ENCODE measurements at places on chromosomes 4 and X.

GRCh38 chr4:186146458-186146857 lies 42.0 kb downstream of the FAM149A start:
- no peak for DNase-seq

- DNase-seq, result no peak
Observed at GRCh38 chr4:8252301-8253173, 17.0 kb upstream of the HTRA3 start.

- DNase-seq, result no peak
Observed at GRCh38 chr4:122633211-122633610, 12.3 kb upstream of the IL21 start.

DNA sequence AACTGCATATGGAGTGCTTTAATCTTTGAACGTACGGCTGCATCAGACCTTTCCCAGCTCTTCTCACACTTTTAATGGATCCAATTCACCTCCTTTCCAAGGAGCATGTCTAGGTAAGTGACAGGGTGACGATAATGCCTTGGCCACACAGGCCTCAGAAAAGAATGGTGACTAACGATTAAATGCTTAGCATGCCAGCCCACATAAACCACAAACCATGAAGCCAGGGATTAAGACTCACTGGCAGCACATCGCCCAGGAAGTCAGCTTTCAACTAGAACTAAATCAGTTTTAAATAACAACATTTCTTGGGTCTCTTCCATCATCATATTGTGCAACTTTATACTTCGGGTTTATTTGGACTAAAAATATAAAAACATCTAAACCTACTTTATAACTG lies 28.7 kb downstream of the INPP4B start:
- DNase-seq, result peak; percentile 75

DNA sequence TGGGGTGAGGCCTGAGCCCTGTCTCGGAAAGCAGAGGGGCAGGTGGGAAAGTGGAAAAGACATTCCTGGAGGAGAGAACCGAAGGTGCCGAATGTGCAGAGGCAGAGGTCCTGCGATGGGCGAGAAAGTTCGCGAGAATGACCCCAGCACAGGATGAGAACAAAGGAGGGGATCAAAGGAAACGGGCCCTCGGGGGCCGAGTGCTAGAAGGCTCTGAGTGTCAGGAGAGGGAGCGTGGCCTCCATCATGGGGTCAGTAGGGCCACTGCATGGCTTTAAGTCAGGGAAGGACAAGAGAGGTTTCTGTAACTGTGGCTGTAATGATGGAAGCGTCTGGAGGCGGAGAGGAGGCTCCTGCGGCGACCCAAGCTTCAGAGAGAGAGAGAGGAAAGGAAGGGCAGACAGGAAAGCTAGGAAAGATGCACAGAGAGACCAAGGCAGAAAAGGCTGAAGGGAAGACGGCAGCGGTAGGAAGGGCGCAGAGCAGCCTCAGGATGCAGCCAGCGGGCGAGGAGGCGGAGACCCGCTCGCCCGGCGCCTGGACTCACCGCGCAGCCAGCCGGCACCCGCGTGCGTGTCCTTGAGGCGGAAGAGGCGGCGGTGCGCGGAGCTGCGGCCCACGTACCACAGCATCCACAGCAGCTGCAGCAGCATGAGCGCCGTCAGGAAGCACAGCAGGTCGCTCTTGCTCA lies 669 bp downstream of the OTOP1 start:
- no peak for DNase-seq

- DNase-seq, result no peak
Observed at GRCh38 chr4:177108708-177109107, 201.0 kb upstream of the NEIL3 start.

DNA sequence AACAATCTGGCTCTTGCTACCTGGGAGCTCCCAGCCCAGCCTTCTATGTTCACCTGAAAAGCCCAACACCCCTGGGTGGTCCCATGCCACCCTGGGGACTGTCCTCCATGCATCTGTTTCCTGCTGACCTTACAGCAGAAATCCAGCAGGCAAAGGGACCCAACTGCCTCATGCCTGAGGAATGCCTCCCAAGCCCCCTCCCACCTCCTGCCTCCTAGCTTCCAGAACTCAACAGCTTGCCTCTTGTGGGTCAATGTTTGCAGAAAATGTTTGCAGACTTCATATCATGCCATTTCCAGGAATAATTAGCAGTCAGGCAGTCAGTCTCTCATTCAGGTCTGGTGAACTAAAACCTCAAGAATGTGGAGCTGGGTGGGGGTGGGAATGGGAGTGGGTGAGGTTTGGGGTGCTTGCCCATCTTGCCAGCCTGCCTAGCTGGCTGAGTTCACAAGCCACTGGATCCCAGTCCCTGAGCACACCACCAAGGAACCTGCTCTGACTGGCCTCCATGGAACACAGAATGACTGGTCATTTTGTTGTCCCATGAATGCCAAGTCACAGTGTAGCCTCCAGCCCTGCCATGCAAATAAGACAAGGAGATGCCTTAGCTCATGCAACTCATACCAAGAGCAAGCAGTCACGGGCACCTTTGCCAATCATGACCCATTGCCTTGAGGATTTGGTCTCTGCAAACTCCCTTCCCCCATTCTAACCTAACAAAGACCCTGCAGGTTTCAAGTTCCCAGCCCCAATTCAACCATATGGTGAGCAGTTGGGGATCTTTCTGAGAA lies 12.1 kb upstream of the PLAC1 start:
- no peak for DNase-seq

- peak; percentile 85 for DNase-seq
Observed at GRCh38 chr4:185587427-185588161, 52.3 kb upstream of the PDLIM3 start.

DNA sequence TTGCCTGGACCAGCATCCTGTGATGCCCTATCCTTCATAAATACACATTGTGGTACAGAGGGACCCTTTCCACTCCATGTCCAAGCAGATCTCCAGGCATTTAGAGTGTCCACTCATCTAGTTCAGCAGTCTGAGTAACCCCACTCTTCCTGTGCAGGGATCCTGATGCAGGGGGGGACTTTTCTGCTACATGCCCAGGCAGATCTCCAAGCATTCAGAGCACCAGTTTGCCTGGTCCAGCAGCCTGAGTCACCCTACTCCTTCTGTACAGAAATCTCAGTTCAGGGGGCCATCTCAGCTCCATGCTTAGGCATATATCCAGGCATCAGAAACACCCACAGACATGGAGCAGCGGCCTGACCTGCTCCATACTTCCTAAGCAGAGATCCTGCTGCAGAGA lies 1089.8 kb downstream of the FAT4 start:
- DNase-seq, result no peak

DNA sequence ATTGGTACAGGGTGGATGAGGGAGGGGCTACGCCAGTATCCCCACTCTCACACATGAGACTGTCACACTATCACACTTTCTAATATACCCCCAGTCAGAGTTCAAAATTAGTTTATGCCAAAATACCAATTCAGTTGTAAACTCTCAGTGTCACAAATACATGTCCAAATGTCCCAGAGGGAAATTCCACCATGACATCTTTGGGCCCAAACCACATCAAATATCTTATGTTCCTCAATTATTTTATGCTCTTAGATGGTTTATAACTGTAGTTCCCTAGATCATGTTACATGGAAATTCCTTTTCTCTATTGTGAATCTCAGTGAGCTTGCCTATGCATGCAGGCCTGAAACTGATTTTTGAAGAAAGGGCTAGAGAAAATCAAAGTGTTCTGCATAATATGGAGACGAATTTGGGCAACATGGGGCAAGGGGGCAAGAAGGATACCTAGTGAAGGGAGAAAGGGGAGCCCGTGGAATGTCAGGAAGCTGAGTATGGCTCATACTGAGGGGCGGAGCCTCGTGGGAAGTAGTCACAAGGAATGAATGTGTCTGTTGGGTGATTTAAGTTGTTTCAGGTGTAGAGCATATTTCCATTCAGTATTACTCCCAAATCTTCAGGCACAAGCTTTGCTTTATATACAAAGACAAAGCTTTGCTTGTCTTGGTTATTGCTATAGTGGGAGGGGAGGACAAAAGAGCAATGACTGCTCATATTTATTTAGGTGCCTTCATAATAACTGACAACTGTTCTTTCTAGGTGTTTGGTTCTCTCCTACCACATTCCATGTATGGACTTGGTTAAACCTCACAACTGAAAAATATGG lies 40.8 kb downstream of the CLNK start:
- DNase-seq, result no peak

- peak; percentile 31 for DNase-seq
Observed at GRCh38 chr4:102759831-102760644, 730 bp downstream of the MANBA start.

- DNase-seq, result no peak
Observed at GRCh38 chrX:53122013-53122412, 28.1 kb downstream of the KANTR start.

GRCh38 chr4:187493661-187494060 lies 501.9 kb upstream of the ZFP42 start:
- no peak for DNase-seq

DNA sequence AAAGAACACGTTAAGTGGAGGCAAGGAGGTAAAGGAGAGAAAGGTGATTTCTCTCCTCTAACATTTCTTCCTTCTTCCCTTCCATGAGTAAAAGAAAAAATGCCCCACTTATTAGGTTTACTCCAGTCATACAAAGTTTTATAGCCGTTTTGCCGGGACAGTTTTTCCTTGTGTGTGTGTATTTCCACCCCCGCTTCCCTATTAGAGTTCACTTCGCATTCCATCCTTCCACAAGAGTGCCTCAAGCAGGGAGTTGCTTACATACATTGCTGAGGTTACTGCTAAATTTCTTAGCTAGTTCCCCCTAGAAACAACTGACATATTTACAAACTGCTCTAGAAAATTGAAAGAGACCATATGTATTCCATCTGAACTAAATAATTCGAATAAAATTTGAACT lies 45.2 kb upstream of the BMP15 start:
- no peak for DNase-seq

- no peak for DNase-seq
Observed at GRCh38 chr4:6017030-6017429, 1.2 kb downstream of the C4orf50 start.

DNA sequence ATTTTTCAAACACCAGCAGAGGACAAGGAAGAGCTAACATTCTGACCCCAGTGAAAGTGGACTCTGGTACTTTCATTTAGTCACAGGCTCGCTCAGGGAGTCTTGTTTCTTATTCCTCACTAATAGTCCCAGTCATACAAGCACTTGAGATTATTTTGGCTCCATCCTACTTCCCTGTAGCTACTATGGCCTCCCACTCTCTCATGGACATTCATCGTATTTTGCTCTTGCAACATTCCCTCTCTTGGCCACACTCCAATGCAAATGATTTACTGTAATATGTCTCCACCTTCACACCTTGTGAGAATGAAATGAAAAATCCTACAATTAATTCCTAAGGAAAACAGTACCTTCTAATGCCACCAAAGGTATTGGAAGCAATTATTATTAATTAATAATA lies 21.3 kb downstream of the PLRG1 start:
- no peak for DNase-seq

DNA sequence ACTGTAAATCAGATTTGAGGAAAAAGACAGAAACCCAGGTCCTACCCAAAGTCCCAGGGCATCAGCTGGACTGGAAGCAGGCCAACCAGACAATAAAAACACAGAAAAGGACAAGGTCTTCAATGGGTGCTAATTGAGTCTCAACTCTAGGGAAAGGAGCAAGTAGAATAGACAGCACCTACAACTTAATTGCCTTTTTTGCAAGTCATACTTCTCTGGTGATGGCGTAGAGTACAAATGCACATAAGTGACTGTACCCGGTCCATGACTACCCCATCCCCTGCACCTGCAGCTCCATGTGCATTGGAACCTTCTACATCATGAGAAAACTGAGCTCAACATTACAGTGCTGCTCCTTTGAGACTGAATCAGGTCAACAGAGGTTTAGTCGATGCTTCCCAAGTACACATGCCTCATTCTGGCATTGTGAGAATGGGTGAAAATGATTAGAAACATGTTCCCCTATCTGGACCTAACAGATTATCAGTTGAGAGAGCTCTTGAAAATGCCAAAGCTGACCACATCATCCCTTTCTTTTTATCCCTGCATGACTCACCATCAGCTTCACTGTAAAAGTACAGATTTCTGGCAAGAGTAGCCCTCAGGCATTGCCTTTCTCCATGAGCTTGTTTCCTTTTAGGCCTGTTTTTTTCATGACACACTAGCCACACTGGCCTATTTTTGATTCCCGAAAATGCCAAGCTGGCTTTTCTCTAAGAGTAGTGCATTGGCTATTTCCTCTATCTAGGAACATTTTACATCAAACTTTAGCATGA lies 298.3 kb downstream of the HS3ST1 start:
- DNase-seq, result no peak

DNA sequence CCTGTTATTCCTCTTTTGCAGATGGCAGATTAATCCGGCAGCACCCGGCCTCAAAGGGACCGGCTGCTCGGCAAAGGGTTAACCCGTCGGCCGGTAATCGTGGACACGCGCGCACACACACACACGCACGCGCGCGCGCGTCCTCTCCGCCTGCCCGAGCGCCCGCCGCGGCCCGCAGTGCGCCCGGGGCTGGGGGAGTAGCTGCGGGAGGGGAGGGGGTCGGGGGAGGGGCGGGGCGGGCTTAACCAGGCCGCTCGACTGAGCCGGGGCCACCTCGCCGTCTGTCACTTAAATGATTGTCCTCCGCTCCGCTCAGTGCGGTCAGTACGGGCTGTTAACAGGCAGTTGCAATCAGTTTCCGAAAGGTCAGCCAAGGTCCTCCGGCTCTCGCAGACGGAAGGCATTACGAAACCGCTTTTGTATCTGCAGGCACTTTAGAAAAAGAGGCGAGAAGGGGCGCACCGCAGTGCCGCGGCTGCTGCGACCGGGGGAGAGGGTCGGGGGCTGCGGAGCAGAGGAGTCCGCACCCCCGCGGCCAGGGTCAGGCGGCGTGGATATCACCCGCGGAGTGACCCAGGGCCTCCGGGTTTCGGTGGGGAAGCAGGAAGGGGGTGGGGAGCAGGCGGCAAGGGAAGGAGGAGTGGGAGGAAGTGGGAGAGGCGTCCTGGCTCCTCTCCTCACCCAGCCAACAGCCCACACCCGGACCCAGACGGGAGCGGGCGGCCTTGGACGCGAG lies 57.3 kb upstream of the BCOR start:
- no peak for DNase-seq

GRCh38 chrX:8845469-8845868 lies 44.3 kb upstream of the FAM9A start:
- no peak for DNase-seq

- DNase-seq, result no peak
Observed at GRCh38 chr4:89823416-89823815, 13.5 kb downstream of the SNCA start.

- DNase-seq, result no peak
Observed at GRCh38 chr4:122508083-122508482, 51.6 kb upstream of the IL2 start.

- DNase-seq, result no peak
Observed at GRCh38 chr4:41319553-41319952, 62.8 kb downstream of the UCHL1 start.

- no peak for DNase-seq
Observed at GRCh38 chr4:186172546-186172945, 18.8 kb upstream of the CYP4V2 start.

GRCh38 chr4:9893329-9894108 lies 112.1 kb downstream of the DRD5 start:
- DNase-seq, result no peak

- no peak for DNase-seq
Observed at GRCh38 chrX:112646651-112647050, 33.1 kb downstream of the LHFPL1 start.
